Left ventricle myocardium inferior (tissue), 1 donor: ENCODE measurements at places on chromosomes 11 and 22. TPM values are rescaled to one million over a fixed set of nuclear protein-coding genes. Genes with fewer than 3 reads are reported as not detected.

NXPE2 gene
- total RNA-seq, result 0.22 TPM

PDGFD gene
- 10.9 TPM for total RNA-seq

OR8D1 gene
- not detected for total RNA-seq

KLHDC7B gene
- total RNA-seq, result not detected

BCO2 gene
- total RNA-seq, result 169 TPM

DNA sequence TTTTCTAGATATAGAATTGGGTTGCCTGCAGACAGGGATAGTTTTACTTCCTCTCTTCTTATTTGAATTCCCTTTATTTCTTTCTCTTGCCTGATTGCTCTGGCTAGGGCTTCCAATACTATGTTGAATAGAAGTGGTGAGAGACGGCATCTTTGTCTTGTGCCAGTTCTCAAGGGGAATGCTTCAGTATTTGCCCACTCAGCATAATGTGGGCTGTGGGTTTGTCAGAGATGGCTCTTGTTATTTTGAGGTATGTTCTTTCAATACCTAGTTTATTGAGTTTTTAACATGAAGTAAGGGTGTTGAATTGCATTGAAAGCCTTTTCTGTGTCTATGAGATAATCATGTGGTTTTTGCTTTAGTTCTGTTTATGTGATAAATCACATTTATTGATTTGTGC lies 273.9 kb upstream of the CHORDC1 start:
- no peak for DNase-seq

PIWIL4 gene
- total RNA-seq, result 0.66 TPM

GRCh38 chr11:131940126-131940525 lies 569.7 kb downstream of the NTM start:
- no peak for DNase-seq

RRM1 gene
- total RNA-seq, result 28.5 TPM

POU2AF2 gene
- not detected for total RNA-seq

FIBIN gene
- total RNA-seq, result 10.5 TPM

DNA sequence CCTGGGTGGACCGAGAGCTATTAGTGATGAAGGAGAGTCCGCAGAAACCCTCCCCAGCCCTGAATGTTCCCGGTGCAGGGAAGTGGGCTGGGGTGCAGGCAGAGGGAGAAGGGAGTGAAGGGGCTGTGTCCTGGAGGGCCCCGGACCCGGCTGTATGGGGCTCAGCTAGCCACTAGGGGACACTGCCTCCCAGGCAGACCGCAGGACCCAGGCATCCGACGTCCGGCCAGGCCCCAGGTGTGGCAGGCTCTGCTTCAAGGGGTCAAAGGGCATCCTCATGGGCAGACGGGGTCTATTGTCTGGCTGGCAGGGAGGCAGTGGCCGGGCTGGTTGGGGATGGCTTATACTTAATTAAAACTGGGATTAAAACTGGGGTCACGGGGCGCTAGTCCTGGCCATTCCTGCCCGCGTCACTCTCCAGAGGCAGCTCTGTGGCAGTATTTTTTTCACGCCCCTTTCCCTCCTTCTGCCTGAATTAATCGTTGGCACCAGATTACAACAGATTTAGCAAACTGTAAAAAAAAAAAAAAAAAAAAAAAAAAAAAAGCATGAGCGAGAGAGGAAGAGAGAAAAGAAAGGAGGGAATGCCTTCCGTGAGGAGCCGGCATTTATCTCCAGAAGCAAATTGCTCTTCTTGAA lies 5.1 kb downstream of the FLRT1 start:
- no peak for DNase-seq

DNA sequence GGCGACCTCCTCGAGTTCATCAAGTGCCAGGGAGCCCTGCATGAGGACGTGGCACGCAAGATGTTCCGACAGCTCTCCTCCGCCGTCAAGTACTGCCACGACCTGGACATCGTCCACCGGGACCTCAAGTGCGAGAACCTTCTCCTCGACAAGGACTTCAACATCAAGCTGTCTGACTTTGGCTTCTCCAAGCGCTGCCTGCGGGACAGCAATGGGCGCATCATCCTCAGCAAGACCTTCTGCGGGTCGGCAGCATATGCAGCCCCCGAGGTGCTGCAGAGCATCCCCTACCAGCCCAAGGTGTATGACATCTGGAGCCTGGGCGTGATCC lies 542 bp downstream of the TSSK2 start:
- no peak for DNase-seq

POU2AF3 gene
- total RNA-seq, result 0.38 TPM

FOXR1 gene
- total RNA-seq, result not detected

- no peak for DNase-seq
These were observed 9.9 kb upstream of the SYT13 start for GRCh38 chr11:45296075-45296474.

APOBEC3A gene
- 0.41 TPM for total RNA-seq

IL17RA gene
- total RNA-seq, result 7.6 TPM

DNA sequence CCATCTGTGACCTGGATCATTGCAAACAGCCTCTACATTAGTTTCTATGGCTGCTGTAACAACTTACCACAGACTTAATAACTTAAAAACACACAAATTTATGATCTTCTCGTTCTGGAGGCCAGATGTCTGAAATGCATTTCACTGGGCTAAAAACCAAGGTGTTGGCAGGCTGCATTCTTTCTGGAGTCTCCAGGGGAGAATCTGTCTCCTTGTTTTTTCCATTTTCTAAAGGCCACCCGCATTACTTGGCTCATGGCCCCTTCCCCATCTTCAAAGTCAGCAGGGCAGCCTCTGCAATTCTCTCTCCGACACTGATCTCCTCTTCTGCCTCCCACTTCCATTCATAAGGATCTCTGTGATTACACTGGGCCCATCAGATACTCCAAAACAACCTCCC lies 11.6 kb downstream of the SCGB1A1 start:
- no peak for DNase-seq

GRCh38 chr22:45776313-45776585 lies 104.6 kb downstream of the ATXN10 start:
- DNase-seq, result no peak

RRAS2 gene
- total RNA-seq, result 45.3 TPM

DNA sequence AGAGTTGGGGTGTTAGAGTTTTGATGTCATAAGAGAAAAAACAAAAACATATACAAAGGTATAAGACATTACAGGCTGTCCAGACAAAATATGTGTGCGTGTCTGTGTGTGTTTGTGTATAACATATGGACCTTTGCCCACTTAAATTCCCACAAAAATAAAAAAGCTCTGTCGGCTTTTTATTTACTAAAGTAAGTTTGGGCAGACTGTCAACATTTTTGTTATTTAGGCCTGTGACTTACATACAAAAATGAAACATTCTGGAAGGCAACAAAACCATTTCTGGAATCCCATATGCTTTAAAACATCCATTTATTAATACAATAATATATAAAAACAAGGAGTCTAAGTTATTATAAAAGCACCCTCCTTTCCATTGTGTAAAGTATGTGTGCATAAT lies 960.1 kb upstream of the FAT3 start:
- DNase-seq, result no peak

DNA sequence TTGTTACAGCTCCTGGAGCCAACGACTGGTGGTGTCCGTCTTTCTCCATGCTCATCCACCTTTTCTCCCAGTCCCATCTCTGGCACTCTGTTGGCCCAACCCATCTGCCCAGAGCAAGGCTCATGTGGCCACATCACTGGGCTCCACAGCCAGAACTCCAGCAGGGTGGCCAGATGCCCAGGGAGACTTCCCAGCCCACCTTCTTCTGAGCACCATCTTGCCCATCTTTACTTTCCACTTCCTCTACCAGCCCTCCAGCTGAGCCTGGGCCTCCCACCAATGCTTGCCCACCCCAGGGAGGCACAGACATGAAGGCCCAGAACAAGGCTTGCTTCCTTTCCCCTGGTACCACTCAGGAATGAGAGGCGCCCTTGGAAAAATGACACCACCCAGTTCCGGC lies 116.8 kb downstream of the BUD13 start:
- DNase-seq, result no peak

GRCh38 chr11:14270690-14271542 lies 88.1 kb downstream of the RRAS2 start:
- DNase-seq, result no peak

CASP12 gene
- not detected for total RNA-seq

MS4A4E gene
- 0.93 TPM for total RNA-seq

ARHGEF17 gene
- total RNA-seq, result 53.1 TPM

UBQLN3 gene
- 0.14 TPM for total RNA-seq

CCDC90B gene
- total RNA-seq, result 24.0 TPM

DNA sequence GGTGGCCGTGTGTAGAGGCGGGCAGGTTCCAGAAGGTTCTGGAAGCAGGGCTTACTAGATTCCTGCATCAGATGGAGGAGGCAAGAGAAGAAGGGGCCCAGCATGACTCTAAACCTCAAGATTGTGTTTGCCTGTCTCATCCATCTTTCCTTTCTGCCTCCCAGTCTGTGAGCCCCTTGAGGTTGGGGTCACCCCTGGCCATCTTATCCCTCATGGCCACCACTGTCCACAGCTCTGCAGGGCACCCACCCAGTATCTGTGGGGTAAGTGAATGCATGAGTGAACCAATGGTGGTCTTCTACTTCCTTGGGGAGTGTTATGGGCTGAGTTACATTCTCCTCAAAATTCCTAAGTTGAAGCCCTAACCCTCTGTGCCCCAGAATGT lies 79.3 kb downstream of the MYEOV start:
- DNase-seq, result no peak

DNA sequence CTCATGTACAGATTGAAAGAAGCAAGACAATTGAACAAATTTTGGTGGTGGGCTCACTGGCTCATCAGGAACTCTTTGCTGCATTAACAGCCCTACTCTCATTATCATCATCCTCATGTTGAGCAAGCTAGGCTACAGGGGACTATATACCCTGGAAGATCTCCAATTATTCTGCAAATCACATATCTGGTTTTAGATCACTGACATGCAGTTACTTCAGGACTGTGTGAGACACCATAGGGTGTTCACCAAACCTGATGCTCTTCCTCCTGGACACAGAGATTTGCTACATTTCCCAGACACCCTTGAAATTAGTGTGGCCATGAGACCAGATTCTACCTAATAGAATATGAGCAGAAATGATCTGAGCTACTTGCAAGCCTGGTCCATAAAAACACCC lies 23.0 kb upstream of the ME3 start:
- no peak for DNase-seq

DNA sequence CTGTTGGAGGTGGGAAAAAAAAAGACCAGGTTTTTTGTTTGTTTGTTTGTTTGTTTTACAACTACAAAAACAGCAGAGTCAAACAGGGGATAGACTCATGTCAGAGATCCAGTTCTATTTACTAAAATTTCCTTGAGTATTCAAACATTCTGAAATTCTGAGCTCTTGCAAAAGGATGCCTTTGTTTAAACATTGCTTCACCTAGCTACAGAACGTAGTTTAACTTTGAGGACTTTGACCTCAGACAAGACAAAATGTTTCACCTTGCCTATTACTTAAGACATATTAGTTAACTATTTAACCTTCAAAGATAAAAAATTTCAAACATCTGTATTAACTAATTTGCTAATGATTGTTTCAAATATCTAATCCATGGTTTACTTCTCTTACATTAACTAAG lies 36.1 kb upstream of the GLYATL2 start:
- DNase-seq, result no peak

SMTN gene
- total RNA-seq, result 245 TPM

DNA sequence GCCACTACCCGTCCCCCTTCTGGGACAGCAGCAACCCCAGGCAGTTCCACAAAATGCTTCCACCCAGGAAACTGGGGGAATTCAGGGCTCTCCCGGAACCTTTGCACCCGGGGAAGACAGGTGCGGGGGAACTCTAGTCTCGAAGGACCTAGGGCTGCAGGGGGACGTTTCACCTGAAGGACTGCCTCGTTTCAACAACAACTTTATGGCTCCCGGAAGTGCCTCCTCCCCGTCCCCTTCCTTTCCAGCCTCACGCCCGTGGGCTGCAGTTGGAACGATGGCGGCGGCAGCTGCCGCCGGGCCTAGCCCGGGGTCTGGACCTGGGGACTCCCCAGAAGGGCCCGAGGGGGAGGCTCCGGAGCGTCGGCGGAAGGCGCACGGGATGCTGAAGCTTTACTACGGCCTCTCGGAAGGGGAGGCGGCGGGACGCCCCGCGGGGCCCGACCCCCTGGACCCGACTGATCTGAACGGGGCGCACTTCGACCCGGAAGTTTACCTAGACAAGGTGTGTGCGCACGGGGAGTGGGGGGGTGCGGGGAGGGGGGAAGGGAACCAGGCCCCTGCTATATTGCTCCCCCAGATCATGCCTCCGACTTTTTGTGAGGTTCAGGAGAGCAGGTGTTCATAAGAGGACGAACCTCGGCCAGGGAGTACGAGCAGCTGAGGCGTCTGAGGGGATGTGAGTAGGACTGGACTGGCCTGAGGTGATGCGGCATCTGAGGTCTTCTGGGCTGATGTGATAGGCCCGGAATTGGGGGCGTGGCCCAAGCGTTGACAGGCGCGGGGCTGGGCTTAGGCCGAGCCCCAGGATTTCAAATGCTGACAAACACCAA lies at the start of gene VPS51:
Gene VPS51, plus strand, starts transcription at position 241 of the 833 bp plus-strand sequence. Its CDS starts 37 bp downstream, at position 278.
- peak; percentile 90 for DNase-seq

TEX12 gene
- 0.22 TPM for total RNA-seq

GRCh38 chr22:20264614-20265452 lies 3.3 kb downstream of the RTN4R start:
- no peak for DNase-seq

- no peak for DNase-seq
These were observed 15.1 kb downstream of the MYEOV start for GRCh38 chr11:69308936-69309615.

SC5D gene
- 18.7 TPM for total RNA-seq

DNA sequence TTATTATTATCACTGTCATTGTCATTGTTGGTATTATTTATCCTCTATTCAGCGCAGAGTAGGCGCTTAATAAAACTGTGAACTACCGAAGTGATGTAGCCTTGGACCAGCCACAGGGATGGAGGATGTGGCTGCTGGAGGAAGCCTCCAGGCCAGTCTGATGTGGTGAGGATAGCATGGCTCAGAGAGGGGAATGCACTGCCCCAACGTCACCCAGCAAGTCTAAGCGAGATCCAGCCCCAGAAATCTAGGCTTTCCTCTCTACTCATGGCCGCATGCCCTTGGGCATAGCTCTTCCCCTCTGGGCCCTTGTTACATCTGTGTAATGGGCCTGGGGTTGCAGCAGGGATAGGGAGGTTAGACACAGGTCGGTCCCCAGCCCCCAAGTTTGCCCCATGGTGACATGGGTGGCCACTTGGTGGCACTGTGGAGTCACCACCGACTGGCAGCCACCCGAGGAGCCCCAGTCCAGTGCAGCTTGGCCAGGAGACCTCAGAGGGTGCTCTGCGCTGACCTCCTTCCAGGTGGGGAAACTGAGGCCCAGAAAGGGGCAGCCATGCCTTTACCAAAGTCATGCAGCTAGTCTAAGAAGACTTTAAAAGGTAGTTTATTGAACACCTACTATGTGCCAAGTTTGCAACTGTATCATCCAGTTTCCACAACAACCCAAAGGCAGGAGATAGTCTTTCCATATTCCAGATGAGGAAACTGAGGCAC lies 395.7 kb downstream of the MN1 start:
- DNase-seq, result peak; percentile 53

- DNase-seq, result no peak
These were observed 1324.5 kb downstream of the BRD1 start for GRCh38 chr22:48503035-48503625.

GRCh38 chr22:50542416-50542927 lies 3.2 kb upstream of the KLHDC7B start:
- DNase-seq, result no peak
